ENCODE measurements at places on chromosomes 7 and 10. TPM values are rescaled to one million over a fixed set of nuclear protein-coding genes. Genes with fewer than 3 reads are reported as not detected.

The KIAA1217 gene
- total RNA-seq, result 1.4 TPM

The MOGAT3 gene
- not detected for total RNA-seq

The CYP26A1 gene
- total RNA-seq, result 3.0 TPM

The YKT6 gene
- total RNA-seq, result 129 TPM

The RBAK gene
- total RNA-seq, result 6.3 TPM

The ITGB8 gene
- total RNA-seq, result 1.3 TPM

All from A549 treated with GW870086 at 1 μM for 4 hours (cell line).